Stimulated activated CD8-positive, alpha-beta memory T cell treated with anti-CD3 and anti-CD28 coated beads, Interleukin-4, amount 100 ng/mL, for 4 hours (primary cell): ENCODE measurements at places on chromosomes 3 and 15.

DNA sequence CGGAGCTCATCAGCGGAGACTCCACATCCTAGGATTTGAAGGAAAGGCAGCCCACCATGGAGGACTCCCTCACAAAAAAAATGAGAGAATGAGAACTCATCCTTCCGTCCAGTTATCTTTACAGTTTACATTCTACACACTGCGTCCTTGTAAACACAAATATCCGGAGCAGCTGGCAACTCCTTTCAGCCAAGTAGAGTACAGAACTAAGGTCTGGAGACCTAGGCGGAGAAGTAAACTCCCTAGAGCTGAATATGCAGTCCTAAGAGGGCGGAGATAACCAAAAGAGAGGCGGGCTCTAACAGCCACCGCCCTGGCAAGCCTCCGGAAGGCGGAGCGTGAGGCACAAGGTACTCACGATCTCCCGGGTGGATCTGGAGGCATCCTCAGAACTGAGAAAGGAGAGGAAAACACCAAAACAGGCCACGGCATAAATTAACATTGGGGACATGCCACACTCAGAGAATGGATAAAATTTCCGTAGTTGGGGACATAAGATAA lies 924 bp upstream of the SIN3A start:
- DNase-seq, result peak; percentile 48

DNA sequence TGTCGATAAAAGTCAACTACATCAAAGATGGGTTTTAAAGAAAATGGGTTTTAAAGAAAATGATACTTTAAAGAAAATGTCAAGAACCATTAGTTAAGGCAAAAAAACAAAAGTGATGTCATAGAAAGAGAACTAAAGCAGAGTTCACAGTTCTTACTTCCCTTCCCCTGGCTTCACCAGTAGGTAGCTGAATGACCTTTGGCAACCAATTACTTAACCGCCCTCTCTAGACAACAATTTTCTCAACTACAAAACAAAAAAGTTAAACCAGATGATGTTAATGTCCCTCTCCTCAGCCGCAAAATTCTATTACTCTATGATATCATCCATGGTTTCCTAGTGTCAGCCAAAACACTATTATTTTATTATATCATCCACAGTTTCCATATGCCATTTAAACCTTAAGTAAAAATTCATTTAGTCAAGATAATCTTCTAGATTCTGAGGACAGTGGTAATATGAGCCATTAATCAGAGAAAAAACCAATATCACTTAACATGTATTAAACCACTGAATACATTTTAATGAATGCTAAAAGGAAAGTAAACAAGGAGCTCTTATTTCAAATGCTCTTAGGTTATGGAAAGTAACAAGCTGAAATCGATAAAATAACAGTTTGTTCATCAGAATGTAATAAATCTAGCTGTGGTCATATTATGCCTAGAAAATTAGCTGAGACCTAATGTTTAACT lies 13.1 kb downstream of the RYK start:
- no peak for DNase-seq

DNA sequence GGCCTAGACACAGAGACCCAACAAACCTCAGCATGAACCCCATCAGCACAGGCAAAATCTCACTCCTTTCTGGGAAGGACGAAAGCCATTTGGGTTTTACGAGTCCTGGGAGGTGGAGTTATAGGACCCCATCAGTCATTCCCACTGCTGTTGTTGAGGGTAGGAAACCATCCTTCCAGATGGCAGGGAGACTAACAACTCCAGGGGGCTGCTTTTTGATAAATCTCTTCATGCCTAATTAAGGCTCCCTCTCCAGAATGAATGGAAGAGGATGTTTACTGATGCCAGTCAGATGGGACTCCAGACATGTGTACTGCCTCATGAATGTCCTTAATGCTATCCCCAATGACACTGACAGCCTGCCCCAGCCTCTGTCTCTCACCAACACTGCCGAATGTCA lies 75.3 kb downstream of the ST8SIA2 start:
- DNase-seq, result no peak

GRCh38 chr15:74808078-74808839 lies 4.4 kb upstream of the LMAN1L start:
- DNase-seq, result no peak

DNA sequence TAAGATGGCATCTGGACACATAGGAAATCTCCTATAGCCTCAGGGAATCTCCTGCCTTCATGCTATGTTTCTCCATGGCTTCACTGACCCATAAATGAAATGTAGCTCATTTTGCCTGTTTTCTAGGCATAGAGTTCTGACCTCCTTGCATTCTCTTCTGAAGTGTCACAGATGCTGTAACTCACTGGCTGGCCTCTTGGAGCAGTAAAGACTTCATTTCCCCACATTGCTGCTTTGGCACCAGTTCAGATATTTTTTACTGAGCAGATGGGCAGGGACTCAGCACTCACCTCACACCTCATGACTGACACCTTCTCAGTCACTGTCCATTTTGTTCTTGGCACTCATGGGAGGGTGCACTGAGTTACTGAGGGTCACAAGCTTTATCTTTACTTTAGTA lies 286.7 kb upstream of the TGFBR2 start:
- DNase-seq, result peak; percentile 2

DNA sequence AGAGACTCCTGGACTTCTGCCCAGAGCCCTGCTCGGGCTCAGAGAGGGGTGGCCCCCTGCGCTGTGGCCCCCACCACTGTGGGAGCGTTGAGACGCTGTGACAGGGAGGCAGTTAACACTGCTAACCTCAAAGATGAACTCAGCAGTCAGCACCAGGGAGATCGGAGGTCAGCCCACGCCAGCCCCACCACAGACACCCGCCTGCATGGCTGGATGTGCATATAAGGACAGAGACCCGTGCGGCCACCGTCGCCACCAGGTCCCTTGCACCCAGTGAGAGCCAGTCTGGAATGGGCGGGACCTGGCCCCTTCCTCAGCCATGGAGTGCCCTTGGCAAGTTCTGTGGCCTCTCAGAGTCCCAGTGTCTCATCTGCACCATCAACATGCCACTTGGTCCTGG lies 48.5 kb upstream of the FURIN start:
- no peak for DNase-seq

DNA sequence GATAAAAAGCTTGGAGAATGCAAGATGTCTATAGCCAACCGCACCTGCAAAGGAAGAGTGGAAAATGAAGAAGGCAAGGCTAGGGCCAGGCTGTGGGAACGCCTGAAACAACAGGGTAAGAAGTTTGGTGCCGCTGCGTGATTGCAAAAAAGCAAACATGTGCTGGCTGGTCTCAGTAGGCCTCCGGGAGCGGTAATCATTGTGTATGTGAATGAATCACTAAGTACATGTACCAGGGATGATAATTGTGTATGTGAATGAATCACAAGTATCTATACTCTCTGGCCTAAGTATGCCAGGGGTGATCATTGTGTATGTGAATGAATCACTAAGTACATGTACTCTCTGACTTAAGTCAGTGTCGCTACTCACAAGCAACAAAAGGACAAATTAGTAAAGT lies 40.3 kb upstream of the PARL start:
- no peak for DNase-seq

DNA sequence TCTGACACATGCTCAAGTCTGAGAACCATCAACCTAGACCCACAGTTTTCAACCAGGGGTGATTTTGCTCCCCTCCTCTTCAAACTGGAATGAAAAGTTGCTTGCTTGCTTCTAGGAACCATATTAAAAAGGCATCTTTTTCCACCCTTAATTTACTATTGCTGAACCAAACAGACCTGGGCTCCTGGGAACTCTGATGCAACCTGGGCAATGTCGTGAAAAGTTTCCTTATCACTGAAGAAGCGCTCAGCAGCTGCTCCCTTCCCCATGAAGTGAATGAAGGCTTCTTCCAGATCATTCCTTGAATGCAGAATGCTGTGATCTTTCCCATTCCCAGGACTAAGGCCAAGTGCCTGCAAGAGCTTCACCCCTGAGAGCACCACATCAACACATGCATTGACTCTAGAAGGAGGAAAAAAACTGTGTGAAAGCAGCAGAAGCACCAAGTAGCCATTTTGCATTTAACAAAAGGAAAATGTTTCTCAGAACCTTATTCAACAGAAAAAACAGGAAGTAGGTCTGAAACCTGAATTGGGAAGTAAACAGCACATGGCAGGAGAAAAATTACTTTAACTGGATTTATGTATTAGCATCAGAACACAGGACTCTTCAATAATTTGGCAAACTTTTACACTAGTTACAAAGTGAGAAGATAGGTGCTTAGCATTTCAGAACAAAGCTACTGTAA lies 8.7 kb downstream of the ADPGK start:
- DNase-seq, result no peak

GRCh38 chr3:151306168-151306810 lies 10.3 kb downstream of the GPR87 start:
- DNase-seq, result no peak

DNA sequence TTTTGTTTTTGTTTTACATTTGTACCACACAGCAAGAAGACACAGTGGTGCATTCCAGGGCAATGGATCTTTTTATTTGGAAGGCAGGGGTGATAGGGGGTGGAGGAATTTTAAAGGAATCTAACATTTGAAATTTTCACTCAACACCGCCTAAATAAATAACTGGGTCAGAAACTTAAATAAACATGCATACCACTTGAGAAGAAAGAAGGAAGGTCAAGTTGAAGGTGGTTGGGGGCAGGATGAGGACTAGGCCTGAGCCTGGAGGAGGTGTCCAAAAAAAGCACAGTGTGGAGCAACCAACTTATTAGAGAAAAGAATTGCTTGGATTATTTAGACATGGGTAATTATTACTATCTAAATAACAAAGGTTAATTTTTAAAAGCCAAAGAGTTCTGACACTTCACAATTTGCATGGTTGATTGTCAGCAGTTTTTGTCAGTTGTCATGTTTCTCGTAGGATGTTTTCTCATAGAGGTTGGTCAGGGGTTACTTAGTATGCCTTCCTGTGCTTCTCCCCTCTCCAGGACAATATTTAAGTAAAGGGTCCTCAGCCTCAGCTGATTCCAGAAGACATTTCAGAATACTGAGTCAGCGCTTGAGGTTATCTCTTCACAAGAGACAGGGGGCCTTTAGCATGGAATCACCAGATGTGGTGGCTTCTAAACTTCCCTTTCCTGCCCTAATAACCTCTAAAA lies 173.7 kb upstream of the SLC2A2 start:
- no peak for DNase-seq

DNA sequence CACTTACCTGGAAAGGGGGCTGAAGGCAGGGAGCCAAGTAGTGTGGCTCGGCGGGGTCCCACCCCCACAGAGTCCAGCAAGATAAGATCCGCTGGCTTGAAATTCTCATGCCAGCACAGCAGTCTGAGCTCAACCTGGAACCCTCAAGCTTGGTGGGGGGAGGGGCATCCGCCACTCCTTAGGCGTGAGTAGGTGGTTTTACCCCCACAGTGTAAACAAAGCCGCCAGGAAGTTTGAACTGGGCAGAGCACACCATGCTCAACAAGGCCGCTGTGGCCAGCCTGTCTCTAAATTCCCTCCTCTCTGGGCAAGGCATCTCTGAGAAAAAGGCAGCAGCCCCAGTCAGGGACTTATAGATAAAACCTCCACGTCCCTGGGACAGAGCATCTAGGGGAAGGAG lies 156.3 kb downstream of the KBTBD8 start:
- DNase-seq, result no peak

GRCh38 chr3:117603097-117603496 lies 893.5 kb downstream of the TUSC7 start:
- no peak for DNase-seq

DNA sequence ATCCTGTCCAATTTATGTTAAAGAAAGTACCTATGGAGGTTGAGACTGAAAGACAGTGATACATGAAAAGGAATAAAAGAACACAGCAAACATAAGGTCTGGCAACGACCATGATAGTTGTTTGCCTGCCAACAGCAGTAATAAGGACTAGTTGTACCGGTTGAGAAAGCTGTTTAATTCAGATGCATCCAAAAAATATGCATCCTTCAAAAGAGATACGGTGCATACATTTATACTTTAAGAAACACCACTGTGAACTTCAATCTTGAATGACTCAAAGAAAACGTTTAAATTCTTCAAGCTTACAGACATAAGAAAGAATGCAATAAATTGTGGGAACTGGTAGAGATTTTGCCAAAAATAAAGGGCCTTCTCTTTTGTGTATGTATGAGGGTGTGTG lies 492.1 kb downstream of the NLGN1 start:
- no peak for DNase-seq

DNA sequence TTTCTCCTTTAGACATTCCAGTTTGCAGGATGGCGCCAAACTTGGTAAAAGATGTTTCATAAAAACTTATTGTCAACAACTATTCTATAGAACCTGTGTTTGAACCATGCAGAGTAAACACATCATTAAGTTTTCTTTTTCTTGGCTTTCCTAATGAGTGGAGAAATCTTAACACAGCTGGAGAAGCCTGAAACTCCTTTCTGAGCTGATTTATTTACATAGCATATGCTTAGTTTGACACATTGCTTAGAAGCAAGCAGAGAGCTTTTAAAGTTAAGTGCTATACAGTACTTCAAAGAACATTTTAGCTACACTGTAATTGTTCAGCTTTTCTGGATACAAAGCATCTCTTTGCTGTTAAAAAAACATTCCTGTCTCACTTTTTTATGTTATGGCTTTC lies 61.0 kb upstream of the PAQR5 start:
- no peak for DNase-seq

- no peak for DNase-seq
Observed at GRCh38 chr15:83955806-83956265, 279.7 kb upstream of the GOLGA6L4 start.

DNA sequence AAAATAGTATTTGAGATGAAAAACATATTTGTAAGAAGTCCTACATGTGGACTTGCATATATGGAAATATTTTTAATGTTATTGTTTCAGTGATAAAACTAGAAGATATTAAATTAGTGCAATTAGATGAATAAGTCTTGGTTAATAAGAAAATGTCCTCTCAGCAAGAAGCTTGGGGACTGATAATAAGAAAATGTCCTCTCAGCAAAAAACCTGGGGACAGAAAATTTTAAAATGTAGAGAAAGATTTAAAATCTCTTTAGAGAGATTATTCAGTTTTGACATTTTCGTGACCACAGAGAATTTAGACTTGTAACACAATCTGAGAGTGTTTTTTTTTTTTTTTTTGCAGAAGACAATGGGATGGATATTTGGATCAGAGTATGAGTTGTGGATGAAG lies 156.0 kb downstream of the ISL2 start:
- DNase-seq, result no peak

- DNase-seq, result no peak
Observed at GRCh38 chr15:74184582-74185091, 11.1 kb downstream of the ISLR start.

GRCh38 chr3:181699171-181699903 lies 12.4 kb upstream of the SOX2 start:
- no peak for DNase-seq

GRCh38 chr3:194931865-194932264 lies 246.2 kb downstream of the FAM43A start:
- no peak for DNase-seq

DNA sequence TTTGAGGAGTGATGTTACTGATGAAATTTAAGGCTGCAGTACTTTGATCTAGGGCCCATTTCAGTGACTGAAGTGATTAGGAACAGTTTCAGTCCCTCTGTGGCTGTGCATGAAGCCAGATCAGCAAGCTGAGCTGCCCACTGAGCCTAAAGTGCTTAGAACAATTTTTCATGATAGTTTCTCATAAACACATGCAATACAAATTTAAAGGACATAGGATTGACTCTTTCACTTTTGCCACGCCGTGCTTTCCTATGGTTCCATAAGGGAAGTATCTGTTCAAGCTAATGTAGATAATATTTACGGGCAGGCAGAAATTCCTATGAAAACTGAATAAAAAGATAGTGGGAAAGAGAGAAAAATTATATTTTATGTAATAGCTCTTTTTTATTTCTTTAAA lies 10.6 kb downstream of the ANKUB1 start:
- DNase-seq, result no peak

- no peak for DNase-seq
Observed at GRCh38 chr3:5497497-5497896, 310.0 kb downstream of the EDEM1 start.
